ENCODE measurements at places on chromosomes 7 and 10. TPM values are rescaled to one million over a fixed set of nuclear protein-coding genes. Genes with fewer than 3 reads are reported as not detected.

The TDRD1 gene
- total RNA-seq = 5.8 TPM

- DNase-seq = no peak
Observed at GRCh38 chr7:117110480-117111315, 157.4 kb downstream of the ST7 start.

The RHEB gene
- total RNA-seq = 119 TPM

- DNase-seq = no peak
Observed at GRCh38 chr10:133614830-133615580, 11.6 kb downstream of the FRG2B start.

The ANKRD1 gene
- total RNA-seq = 1,733 TPM

DNA sequence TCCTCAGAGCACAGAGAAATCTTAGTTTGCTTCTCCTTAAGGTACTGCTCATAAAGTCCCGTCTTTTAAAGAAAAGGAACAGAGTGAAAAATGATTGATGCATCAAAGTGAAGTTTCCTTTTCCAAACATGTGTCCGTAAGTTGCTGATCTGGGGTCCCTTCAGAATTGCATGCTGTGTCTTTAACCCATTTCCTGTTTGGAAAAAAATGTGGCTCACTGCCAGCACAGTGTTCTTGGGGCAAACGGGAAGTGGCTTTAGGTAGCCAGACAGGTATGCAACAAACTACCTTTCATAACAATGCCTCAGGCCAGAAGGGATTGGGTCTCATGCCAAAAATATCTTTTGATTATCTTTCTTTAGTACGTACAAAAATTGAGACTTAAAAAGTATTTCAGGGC lies 50.9 kb downstream of the TFAM start:
- DNase-seq = no peak

DNA sequence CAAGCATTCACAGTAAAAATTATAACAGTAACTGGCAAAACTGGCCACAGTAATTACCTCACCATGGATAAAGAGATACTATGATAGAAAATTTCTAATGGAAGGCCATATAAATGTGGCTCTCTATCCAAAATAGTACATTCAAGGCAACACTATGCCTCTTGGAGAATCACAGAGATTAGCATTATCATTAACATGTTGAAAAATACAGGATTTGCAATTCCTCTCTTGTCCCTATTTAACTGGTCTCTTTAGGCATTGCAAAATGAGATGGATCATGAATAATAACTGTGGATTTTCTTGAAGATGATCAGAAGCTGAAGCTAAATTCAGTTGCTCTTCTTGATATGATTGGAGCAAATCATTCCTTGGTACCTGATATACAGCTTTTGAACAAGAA lies 100.8 kb upstream of the HGF start:
- no peak for DNase-seq

- DNase-seq = no peak
Observed at GRCh38 chr10:48431871-48432270, 125.4 kb downstream of the MAPK8 start.

Data from Right ventricle myocardium superior (tissue), 1 donor.